NCI-H1417 (cell line): ENCODE measurements at places on chromosomes 13 and 19.

- DNase-seq: no peak
Measured at GRCh38 chr19:2282062-2282861, at the start of gene PEAK3. TSS of gene PEAK3 (minus strand) at chr19:2282175. CDS start at chr19:2280931, 1,244 bp downstream.

DNA sequence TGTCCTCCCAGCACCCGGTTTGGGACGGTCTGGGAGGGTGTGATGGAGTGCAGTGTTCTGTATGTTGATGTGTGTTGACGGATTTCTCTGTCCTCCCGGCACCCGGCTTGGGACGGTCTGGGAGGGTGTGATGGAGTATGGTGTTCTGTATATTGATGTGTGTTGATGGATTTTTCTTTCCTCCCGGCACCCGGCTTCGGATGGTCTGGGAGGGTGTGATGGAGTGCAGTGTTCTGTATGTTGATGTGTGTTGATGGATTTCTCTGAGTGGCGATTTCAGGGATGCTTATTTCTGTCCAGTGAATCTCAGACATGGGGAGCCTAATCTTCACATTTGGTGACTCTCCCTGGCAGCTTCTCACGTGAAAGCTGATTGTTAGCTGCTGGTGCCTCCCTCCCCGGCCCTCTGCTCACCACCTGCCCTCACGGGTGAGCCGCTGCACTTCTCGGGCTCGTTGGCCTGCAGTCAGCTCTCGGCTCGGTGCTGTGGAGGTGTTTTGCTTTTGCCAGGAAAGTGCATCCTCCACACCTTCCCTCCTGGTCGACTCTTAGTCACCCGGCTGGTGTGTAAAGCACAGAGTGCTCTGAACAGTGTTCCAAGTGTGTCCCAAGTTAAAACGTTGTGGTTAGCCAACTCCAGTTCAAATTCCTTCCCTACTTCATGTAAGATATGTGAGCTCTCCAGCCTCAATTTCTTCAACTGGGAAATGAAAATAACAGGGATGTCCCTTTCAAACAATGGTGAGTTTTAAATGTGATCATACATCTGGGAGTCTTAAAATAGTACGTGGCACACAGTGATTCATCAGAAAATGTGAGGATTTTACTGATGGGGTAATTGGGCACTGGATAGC is 54.6 kb downstream of the ATP11A start:
- DNase-seq: peak; percentile 32

GRCh38 chr13:74203576-74203975 is 69.4 kb upstream of the KLF12 start:
- no peak for DNase-seq

- peak; percentile 94 for DNase-seq
Measured at GRCh38 chr19:38862321-38863059, 12.7 kb upstream of the HNRNPL start.

GRCh38 chr13:80499536-80500290 is 158.8 kb upstream of the SPRY2 start:
- DNase-seq: no peak

DNA sequence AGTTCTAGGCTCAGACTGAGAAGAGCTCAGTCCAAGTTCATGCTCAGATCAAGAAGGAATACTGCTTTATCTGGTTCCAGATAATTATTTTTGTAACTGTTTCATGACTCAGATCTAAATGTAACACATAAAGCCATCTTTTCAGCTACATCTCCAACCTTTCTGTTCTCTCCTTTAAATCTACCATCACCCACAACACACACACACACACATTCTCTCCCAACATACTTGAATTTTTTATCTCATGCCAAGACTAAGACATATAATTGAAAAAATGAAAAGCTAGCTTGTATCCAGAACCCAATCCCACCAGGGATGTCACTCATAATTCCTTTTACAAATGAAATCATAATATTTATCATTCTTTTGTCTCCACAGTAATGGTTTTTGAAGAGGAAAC is 7.6 kb downstream of the KATNAL1 start:
- DNase-seq: no peak

DNA sequence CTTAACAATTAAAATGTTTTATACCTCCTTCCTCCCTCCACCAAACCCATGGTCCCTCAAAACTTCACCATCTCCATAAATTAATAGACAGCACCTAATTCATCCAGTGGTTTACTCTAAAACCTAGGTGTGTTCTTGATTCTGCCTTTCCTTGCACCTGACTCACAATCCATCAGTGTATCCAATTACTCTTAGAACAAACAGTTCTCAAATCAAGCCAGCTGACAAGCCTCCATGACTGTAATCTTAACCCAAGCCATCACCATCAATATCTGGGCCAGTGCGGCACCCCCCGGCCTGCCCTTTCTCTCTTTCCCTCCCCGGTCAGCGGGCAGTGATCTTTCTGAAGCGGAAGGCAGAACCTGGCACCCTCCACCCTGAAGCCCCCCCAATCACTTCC is 75.6 kb downstream of the TNFRSF19 start:
- no peak for DNase-seq

- DNase-seq: peak; percentile 23
Measured at GRCh38 chr13:30078059-30078458, 227.6 kb upstream of the UBL3 start.

GRCh38 chr19:57321116-57321515 is 844 bp downstream of the ZNF543 start:
- DNase-seq: no peak

GRCh38 chr13:99311137-99311536 is 3.9 kb upstream of the GPR183 start:
- no peak for DNase-seq

DNA sequence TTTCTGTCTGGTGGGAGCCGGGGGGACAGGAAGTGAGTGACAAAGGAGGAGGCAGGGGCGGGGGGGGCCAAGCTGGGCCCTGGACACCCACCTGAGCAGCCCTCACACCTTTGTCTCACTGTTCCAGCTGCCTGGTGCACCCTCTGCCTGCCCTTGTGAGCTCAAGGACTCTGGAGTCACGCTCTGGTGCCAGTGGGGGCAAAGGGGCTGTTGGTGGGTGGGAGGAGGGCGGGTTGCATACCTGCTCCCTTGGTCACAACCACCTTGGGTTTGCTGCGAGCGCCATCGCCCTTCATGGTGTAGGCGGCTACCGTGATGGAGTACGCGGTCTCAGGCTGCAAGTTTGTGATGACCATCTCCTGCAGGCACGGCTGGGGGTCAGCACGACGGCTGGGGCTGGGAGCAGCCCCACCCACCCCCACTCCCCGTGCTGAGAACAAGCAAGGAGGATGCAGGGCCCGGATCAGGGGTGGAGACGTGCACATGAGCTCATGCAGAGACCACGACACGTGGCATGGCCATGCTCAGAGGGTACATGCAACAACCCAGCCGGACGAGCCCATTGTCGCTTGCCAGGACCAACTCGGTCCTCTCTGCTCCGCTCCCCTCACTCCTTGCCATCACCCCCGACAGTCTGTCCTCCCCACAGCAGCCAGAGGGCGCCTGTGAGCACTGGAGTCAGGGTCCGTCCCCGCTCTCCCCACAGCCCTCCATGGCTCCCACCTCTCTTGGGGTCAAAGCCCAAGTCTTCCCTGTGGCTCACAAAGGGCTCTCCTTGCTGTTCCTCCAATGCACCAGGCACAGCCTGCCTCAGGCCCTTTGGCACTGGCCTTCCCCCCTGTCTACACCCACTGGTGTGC is 114.9 kb downstream of the PTPRS start:
- DNase-seq: peak; percentile 7

DNA sequence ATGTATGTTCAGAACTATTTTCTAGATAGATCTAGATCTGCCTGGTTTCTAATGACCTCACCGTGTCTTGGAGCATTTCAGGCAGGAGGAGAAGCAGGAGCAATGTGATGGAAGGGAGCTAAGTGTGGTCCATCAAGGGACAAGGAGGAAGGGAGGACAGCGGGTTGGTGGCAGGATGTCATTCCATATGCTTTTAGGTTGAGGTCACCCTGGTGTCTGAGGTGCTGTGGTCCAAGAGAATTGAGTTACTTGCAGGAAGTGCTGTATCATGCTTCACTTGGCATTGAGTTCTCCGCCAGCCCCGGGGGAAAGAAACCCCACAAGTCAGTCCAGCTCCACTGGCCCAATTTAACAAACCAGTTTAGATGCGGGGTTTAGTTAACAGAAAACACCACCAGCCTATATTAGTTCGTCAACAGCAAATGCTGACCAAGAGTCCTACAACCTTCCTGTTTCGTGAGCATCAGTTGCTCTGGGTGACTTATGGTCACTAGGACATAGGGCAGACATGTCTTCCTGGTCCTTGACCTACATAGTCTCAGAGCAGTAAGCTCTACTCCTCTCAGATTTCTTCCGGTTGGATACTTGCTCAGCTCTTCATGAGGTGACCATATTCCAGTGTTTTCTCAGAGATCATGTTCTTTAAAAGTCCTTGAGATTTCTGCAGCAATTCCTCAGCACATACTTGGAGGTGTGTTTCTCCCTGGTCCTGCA is 79.4 kb downstream of the MBNL2 start:
- DNase-seq: no peak

DNA sequence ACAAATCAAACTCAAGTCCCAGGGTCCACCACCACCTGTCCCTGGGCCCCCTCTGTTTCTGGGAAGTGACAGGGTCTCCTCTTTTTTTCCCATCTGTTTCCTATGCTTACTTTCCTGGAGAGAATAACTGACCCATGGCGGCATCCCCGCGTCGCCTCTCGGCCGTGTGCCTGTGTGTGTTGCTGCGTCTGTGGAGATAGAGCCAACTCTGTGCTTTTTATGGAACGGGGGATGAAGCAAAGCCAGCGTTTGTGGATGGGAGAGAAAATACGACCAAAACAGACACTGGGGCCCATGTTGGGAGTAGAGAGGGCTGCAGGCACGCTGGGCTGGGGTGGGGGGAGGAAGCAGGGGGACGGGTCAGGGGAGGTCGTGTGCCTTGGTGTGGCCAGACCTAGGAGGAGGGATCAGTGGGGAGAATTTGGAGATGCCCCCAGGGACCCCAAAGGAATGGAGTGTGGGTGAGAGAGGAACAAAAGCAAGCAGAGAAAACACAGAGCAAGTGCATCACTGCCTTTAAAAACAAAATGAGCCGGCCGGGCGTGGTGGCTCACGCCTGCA is 16.6 kb downstream of the PLK5 start:
- DNase-seq: no peak

DNA sequence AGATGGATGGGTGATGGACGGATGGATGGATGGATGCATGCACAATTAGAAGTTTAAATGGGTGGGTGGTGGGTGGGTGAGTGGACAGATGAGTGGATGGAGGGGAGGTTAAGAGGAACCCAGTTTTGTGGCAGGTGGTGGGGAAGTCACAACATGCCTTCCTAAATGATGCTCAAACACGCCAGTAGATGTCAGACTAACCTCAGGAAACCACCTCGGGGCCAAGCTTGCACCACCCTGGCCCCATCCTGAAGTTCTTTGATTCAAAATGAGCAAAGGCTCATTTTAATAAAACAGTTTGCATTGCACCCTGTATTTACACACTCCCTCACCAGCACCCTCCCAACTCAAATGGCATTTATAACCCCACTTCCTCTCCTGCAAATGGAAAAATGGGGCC is 91.4 kb upstream of the CACNA1A start:
- DNase-seq: peak; percentile 71

DNA sequence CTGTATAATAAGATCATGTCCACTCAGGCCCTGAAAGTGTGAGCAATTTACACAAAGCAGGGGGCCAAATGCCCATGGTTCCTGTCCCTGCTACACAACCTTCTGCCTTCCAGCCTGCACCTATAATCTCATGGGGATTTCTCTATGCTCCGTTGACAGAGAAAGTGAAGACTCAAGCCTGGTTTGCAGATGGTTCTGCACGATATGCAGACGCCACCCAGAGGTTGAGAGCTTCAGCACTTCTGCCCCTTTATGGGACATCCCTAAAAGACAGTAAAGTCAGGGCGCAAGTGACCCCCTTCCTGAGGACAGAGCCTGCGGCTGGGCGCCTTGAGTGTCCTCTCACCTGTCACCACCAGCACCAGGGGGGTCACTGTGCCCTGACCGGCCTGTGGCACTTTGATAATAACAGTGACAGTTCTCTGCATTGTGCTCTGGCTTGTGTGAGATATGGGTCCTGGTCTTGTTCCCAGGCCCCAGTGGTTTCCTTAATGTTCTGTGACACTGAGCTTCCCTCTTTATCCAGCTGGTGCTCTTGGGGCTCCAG is 15.1 kb downstream of the LILRA5 start:
- DNase-seq: no peak

- no peak for DNase-seq
Measured at GRCh38 chr13:101139081-101139480, 277.2 kb downstream of the NALCN start.

- DNase-seq: no peak
Measured at GRCh38 chr13:40371531-40372125, 294.8 kb downstream of the FOXO1 start.

- no peak for DNase-seq
Measured at GRCh38 chr19:7063764-7064418, 5.4 kb upstream of the MBD3L3 start.

DNA sequence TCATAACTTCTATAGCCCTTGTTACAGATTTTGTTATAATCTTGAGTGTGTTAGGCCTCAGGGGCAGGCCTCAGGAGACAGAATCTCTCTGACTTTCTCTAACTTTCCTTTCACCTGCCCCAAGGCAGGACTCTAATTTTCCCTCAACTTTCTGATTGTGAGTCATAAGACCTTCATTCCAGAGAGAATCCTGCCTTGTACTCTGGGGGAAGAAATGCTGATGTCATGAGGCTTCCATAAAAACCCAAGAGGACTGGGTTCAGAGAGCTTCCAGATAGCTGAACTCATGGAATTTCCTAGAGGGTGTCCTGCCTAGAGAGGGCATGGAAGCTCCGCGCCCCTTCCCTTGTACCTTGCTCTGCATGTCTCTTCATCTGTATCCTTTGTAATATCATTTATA is 5.3 kb upstream of the KBTBD6 start:
- DNase-seq: no peak

DNA sequence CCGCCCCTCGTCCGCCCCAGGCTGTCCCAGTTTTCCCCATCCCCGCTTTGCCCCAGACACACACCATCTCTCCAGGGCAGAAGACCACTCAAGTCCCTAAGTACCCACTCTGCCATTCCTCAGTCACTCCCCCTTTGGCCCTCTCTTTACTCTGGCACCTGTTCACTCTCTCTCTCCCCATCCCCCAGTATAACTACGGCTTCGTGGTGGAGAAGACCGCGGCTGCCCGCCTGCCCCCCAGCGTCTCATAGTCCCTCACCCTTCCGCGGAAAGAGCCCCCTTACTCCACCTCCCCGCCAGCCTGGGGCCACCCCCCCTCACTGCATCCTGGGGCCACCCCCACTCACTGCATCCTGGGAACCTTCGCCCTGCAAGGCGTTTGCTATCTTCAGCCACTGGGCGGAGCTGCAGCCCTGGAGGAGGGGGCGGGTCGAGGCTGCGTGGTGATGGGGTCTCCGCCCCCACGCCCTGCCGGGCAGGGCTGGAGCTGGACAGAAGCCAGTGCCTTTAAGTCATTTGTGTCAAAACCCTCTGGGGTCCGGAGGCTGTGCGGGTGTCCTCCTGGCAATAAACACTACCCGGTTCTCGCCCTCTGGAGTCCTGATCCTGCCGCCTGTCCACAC is 5.0 kb downstream of the MVB12A start:
- peak; percentile 13 for DNase-seq

- DNase-seq: no peak
Measured at GRCh38 chr19:27955485-27956480, 1257.2 kb downstream of the UQCRFS1 start.

DNA sequence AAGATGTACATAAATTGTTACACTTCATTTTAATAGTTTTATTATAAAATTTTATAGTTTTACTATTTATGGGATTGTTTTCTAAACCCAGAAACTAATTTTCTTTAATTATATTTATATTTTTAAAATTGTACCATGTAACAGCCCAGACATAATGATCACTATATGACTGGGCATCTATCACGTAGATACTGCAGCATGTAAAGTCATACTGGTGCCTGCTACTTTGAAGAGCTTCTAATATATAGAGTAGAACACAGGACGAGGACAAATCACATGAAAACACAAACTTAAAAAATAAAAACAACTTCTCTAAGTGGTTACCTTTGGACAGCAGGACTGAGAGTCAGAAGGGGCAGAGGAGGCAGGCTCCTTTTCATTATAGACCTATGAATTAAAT is 5.3 kb downstream of the ELF1 start:
- no peak for DNase-seq
